ENCODE measurements at places on chromosomes 5 and 9.

- DNase-seq, result no peak
Measured at GRCh38 chr5:154784856-154785255, 29.7 kb downstream of the LARP1 start.

- DNase-seq, result no peak
Measured at GRCh38 chr5:68522863-68523262, 307.3 kb downstream of the PIK3R1 start.

DNA sequence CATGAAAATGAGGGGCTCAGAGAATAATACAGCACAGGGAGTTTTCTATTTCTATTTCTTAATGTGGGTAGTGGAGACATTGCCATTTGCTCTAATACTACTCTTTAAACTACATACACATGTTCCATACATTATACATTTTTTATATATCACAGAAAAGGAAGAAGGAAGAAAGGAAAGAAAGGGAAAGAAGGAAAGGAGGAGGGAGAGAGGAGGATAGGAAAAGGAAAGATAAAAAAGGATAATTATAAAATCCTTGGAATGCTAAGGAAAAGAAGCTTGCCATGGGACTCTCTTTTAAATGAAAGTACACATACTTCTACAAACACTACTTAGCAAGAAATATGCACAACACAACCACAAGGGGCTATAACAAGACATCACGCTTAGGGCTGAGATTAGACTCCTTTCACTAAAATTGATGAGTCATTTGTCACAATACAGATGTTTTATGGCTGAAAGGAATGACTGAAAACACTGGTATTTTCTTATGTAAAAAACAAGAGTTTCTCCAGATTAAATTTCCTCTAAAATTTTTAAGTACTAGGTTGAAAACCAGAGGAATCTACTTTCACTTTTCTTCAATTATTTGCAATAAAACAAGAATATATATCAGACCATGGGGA lies 219.8 kb downstream of the ARL15 start:
- no peak for DNase-seq

- no peak for DNase-seq
Measured at GRCh38 chr9:124280176-124280691, 22.5 kb downstream of the NEK6 start.

DNA sequence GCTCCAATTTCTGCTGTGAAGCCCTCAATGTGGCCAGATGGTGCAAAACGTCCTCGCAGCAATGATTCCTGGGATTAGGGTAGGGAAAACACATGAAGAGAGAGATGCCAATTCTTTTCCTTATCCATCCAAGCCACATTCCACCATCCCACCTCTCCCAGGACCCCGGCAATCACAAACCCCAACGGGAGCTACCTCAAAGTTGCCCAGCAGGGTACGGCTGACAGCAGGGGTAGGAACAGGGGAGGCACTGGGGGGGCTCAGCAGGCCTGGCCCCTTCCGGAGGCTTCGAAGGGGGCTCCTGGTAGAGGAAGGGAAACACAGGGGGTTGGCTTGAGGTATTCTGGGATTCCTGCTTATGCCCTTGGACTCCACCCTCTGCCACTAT lies 3.4 kb upstream of the STOML2 start:
- DNase-seq, result no peak

DNA sequence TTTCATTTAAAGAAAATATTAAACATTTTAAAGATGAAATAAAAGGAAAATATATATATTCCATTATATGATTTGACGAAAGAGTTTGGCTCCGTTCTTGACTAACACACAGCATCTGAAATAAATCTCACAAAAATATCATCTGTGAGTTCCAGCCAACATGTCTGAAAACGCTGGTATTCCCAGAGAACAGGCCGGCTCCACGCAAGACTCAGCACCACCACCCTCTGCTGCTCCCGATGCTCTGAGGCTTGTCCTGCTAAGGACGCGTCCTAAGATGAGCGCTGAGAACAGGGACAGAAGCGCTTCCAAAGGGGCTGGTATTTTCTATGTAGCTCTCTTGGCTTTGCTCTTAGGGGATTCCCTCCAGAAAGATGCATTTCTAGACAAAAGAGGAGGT lies 40.6 kb upstream of the N4BP3 start:
- no peak for DNase-seq

DNA sequence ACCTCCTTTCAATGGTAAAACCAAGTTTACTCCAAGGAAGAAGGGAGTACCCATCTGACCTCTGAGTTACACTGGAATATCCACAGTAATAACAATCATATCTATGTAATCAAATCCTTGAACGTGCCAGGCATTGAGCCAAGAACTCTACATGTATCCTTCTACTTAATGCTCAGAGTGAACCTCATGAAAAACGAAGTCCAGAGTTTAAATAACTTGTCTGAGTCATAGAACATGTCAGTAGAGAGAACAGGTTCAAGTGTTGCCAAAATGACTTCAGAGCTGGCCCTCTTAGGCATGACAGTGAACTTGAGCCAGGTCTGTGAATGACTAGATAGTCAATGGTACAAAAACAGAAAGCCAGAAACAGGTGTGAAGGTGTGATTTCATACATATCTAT lies 164.1 kb upstream of the ZNF618 start:
- no peak for DNase-seq

GRCh38 chr5:64312491-64312890 lies 146.8 kb downstream of the RNF180 start:
- DNase-seq, result no peak

DNA sequence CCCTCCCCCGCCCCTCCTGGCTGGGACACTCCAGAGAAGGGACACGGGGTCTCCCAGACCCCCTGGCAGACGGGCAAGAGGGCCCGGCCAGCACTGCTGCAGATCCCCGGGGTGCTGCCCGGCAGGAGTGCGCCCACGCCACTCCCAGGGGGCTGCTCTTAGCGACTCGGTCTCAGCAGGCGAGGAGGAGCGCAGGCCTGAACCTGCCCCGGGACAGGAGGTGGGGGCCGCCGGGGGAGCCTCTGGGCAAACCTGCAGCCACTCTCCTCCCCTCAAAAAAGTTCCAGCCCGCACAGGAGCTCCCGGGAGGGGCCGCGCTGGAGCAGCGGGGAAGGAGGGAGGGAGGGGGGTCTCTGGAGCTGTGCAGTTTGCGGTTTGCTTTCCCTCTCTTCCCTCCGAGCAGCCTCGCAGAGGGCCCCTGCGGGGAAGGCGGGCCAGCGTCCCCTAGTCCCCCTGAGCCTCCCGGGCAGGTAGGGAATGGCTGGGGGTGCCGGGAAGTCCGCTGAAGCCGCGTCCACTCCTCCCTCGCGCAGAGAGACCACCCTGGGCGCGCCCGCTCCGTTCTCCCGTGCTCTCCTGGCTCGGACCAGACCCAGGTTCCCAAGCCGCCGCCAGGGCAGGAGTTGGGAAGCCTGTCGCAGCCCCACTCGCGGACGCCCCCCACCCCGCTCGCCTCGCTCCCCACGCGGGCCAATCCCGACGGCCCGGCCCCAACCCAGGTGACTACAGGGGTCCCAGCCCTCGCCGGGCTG lies 44.2 kb downstream of the NACC2 start:
- peak; percentile 48 for DNase-seq

Data from ELF-1 (cell line).